ENCODE measurements at places on chromosomes 2 and 18.

- no peak for DNase-seq
These were observed 98.3 kb downstream of the EPB41L5 start for GRCh38 chr2:120111193-120111592.

GRCh38 chr2:15205562-15205961, 355.6 kb downstream of the NBAS start:
- no peak for DNase-seq

DNA sequence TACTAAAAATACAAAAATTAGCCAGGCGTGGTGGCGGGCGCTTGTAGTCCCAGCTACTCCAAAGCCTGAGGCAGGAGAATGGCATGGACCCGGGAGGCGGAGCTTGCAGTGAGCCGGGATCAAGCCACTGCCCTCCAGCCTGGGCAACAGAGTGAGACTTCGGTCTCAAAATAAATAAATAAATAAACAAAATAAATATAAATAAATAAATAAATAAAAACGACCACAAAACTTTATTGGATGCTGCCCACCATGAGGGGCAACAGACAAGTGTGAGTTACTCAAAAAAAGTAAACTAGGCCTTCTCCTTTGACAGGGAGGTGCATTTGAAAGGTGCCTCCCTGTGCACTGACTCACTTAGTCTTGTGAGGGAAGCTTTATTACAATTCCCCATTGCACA, 50.4 kb downstream of the SLC4A1AP start:
- DNase-seq, result no peak

GRCh38 chr2:36423172-36423571, 67.6 kb downstream of the CRIM1 start:
- no peak for DNase-seq

DNA sequence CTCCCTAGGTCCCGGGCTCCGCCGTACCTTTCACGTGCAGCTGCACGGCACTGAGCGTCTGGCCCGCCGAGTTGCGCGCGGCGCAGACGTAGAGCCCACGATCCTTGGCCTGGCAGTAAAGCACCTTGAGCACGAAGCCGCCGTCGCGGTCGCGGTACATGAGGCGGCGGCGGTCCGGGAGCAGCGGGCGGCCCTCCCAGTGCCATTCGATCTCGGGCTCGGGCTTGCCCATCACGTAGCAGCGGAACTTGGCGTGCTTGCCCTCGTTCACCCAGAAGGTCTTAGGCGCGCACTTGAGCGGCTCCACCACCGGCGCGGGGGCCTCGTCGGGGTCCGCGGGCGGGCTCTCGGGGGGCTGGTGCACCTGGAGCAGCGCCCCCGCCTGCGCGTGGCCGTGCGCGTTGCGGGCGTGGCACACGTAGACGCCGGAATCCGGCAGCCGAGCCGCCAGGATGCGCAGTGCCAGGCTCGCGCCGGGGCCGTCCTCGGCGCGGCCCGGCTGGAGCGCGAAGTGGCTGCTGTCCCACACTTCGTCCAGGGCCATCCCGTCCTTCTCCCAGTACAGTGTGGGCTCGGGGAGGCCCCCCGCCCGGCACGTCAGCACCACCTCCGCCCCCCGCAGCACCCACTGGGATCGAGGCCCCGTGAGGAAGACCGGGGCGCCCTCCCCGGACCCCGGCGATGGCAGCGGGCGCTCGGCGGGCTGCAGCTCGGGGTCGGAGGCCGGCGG, 980 bp downstream of the OBSL1 start:
- no peak for DNase-seq

DNA sequence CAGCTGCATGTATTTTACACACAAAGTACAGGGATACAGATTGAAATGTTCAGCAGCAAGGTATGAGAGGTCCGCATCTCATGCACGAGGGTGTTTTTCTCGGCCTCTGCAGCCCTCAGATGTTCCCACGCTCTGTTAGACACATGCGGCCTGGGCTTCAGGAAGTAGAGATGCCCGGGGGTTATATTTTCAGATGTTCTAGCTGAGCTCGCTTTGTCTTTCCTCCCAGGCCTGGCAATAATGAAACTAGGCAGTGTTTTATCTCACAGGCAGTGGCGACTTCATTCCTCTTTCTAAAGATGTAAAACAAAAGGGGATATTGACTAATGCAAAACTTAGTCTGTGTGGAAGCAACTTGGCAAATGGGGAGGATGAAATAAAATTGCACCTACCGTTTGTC, 190.7 kb downstream of the GBX2 start:
- DNase-seq, result no peak

DNA sequence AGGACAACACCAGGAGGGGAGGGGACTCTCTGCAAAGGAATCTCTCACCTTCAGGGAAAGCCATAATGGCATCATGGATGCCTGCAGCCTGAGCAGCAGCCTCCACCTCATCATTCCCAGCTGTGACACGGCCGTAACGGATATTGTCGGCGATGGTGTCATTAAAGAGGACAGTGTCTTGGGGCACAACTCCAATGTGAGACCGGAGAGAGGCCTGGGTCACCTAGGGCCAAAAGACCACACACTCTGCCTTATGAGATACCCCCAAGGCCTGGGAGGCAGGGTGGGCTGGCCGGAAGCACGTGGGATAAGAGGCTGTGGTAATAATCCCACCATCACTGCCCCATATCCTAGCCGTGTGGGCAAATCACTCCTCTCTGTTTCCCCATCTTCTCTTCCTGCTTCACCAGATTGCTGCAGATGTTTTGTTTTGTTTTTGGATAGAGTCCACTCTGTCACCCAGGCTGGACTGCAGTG, 4.3 kb downstream of the ZFAND2B start:
- DNase-seq, result no peak
